ENCODE measurements at places on chromosomes 7 and 10. TPM values are rescaled to one million over a fixed set of nuclear protein-coding genes. Genes with fewer than 3 reads are reported as not detected.

Gene HOXA9
- polyA plus RNA-seq: 2.3 TPM

Gene HOXA10
- 0.33 TPM for polyA plus RNA-seq

Gene AGR2
- polyA plus RNA-seq: not detected

Gene SH3PXD2A
- 0.76 TPM for polyA plus RNA-seq

Gene SAMD8
- polyA plus RNA-seq: 18.8 TPM

Gene SPACDR
- polyA plus RNA-seq: not detected

Gene SVIL
- polyA plus RNA-seq: 2.1 TPM

Gene AQP1
- polyA plus RNA-seq: not detected

Gene PRSS58
- polyA plus RNA-seq: not detected

Gene COL1A2
- not detected for polyA plus RNA-seq

Gene SLC26A3
- not detected for polyA plus RNA-seq

Gene MSS51
- not detected for polyA plus RNA-seq

Gene HYAL4
- polyA plus RNA-seq: not detected

Gene TRIM74
- not detected for polyA plus RNA-seq

Gene PRKAR2B
- 2.5 TPM for polyA plus RNA-seq

Gene MYOZ1
- not detected for polyA plus RNA-seq

Gene AKR1C8
- polyA plus RNA-seq: not detected

Gene TDRD1
- polyA plus RNA-seq: not detected

Data from CD14-positive monocyte (primary cell).